ENCODE measurements at places on chromosomes 11 and 22.

GRCh38 chr11:117230999-117231841 lies 653 bp downstream of the PCSK7 start:
- no peak for DNase-seq

GRCh38 chr11:15073361-15074205 lies at the start of gene CALCB:
Gene CALCB, plus strand, starts transcription at chr11:15073593. Its CDS starts 1,126 bp downstream, at chr11:15074719.
- no peak for DNase-seq

GRCh38 chr11:45879803-45880686 lies 5.4 kb upstream of the MAPK8IP1 start:
- no peak for DNase-seq

DNA sequence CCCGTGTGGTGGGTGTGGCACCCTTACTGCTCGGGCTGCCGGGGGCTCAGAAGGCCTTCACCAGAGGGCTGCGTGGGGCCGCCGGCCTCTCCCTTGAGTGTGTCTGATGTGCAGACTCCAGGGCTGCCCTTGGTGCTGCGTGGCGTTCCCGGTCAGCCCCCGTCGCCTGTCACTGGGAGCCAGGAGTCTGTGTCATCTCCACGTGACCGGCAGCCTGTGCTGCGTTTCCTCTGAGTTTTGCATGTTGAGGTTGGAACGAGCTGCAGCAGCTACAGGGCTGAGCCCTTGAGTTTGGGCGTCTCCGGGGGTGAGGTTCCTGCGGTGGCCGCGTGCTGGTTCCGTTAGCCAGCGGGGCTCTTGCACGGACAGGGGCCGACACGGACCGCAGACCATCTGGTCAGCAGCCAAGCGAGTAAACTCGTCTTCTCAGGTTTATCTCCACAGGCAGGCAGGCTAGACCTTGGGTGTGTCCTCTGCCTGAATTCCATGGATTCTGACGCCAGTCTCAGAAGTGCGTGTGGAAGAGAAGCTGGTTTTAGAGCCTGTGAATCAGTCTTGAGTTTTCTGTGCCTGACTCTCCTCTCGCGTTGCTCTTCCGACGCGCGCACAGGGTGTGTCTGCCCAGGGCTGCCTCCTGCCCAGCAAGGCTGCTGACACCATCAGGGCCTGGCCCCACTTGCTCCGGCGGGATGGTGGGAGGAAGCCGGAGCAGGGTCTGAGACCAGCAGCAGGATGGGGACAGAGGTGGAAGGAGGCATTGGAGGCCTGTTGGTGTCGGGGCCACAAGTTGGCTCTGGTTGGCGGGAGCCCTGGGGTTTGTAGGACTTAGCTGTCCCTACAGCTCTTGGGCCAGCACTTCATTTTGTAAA lies 10.5 kb downstream of the PTDSS2 start:
- DNase-seq = no peak

DNA sequence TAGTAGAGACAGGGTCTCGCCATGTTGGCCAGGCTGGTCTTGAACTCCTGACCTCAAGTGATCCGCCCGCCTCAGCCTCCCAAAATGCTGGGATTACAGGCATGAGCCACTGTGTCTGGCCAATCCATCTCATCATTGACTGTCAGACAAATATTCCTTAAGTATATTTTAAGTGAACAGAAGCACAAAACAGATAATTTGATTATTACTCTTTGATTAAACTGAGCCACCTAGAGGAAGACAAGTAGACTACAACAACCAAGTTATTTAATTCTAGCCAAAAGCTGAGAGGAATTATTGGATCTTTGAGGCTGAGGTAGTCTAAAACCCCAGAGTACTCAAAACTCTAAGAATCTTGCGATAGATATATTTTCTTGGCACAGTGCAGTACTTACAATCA lies 1.2 kb downstream of the ACRV1 start:
- DNase-seq = no peak

DNA sequence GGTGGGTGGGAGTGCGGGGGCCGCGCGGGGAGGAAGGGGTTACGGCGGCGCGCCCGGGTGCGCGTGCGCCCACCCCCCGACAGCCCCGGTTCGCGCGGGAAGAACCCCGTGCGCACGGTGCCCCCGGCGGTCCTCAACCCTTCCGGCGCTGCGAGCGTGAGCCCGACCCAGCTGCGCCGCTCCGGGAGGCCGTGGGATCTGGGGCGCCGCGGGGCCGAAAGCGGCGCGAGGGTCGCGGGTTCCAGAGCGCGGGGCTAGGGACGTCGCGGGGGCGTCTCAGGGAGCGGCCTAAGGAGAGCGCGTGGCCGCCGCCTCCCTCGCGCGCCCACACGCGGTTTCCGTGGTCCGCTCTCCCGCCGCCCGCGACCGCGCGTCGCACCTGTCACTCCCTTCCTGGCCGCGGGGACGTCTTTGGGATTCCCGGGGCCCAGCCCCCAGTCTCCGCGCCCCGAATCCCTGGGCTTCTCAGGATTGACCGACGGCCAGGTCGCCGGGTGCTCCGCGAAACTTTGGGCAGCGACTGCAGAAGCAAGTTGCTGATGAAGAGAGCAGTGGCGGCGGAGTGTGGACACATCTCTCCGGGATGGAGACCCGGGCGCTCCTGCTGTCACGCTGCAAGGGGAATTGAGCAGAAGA lies 582 bp downstream of the SREBF2 start:
- DNase-seq = peak; percentile 11

GRCh38 chr22:35375526-35375925 lies 5.4 kb upstream of the HMOX1 start:
- no peak for DNase-seq

DNA sequence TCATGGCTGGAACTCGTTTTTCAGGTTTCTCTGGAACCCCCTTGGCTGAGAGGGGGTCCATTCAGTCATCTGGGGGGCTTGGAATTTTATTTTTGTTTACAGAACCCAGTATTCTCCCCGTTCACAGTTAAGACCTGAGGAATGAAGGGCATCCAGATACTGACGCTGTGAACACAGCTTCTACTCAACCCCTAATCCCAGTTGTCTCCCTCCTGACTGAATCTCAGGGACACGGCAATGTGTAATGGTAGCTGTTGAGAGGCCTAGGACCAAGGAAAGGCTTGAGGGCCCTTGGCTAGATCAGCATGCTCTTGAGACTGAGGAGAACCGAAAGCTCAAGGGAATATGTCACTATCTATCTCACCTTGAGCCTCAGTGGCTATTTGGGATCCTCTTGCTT lies 113.6 kb downstream of the SWAP70 start:
- no peak for DNase-seq

All from stimulated activated CD8-positive, alpha-beta memory T cell treated with anti-CD3 and anti-CD28 coated beads, Interleukin-4, amount 100 ng/mL, for 1 hour (primary cell).